Effector CD8-positive, alpha-beta T cell (primary cell): ENCODE measurements at places on chromosomes 5 and 9.

DNA sequence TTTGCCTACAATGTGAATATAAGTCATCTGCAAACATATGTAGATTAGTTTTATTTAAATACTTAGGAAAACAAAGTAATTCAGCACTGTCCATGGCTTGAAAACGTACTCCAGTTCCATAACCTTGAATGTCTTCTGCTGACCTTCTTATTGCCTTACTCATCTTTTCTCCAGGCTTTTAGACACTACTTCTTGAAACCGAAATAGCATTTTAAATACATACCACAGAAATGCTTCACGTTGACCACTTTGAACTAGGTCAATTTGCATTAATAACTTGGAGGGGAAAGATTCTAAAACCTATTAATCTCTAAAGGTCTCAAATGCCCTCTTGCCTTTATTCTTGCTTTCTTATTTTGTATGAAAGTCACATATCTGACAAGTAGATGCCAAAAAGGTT, 995.4 kb upstream of the ACO1 start:
- DNase-seq = no peak

GRCh38 chr5:141507387-141508091, 18.7 kb downstream of the PCDHGC5 start:
- DNase-seq = no peak

- DNase-seq = no peak
Observed at GRCh38 chr9:87671925-87672324, 54.0 kb upstream of the CTSL start.

GRCh38 chr5:71744009-71744790, 25.1 kb downstream of the CARTPT start:
- no peak for DNase-seq

DNA sequence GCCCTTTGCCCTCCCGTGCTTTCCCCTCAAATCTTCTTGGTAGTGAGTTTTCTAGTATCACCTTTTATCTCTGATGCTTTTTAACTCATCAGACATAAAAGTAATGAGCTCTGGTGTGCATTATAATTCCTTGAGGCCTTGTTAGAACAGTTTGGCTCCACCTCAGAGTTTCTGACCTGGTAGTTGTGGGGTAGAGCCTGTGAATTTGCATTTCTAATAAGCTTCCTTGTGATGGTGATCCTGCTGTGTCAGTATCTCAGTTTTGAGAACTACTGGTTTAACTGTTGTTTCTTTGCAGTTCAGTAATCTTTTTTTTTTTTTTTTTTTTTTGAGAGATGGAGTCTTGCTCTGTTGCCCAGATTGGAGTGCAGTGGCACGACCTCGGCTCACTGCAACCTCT, 31.1 kb downstream of the UBE2D2 start:
- no peak for DNase-seq

- DNase-seq = no peak
Observed at GRCh38 chr5:116382874-116383266, 191.8 kb downstream of the SEMA6A start.

- DNase-seq = no peak
Observed at GRCh38 chr5:59617186-59617771, 276.2 kb downstream of the PDE4D start.

DNA sequence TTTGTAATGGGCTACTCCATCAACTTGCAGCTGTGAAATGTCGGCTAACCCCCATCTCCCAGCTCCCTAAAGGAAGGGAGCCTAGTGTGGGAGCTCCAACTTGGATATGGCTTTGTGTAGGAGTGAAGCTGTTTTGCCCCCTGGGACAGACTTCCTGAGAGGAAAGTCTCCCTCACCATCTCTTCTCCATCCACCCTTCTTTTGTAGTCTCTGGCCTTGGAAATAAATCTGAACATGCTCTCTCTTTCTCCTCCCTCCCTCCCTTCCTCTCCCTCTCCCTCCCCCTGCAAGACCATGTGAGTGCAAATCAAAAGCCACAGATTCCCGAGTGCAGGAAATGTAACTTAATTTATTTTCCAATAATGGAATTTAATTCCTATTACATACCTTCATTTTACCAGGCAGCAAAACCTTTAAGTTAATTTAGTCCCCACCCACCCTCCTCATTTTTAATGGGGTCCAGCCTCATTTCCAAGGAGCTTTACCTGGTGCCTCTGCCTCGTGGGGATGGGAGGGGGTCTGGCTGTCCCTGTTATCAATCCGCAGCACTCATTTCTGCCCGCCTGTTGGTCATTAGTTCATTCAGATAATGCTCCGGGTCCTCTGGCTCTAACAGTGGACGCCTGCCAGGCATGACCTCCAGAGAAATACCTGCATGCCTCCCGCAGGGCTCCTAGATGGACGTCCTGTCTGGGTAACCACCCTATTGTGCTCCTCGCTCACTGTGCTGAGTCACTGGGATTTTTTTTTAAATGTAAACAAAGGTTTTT, 122.9 kb upstream of the TAF11L2 start:
- DNase-seq = no peak

- no peak for DNase-seq
Observed at GRCh38 chr5:89147031-89147430, 264.0 kb upstream of the MEF2C start.

GRCh38 chr5:151002681-151003502, 17.5 kb upstream of the GPX3 start:
- no peak for DNase-seq

DNA sequence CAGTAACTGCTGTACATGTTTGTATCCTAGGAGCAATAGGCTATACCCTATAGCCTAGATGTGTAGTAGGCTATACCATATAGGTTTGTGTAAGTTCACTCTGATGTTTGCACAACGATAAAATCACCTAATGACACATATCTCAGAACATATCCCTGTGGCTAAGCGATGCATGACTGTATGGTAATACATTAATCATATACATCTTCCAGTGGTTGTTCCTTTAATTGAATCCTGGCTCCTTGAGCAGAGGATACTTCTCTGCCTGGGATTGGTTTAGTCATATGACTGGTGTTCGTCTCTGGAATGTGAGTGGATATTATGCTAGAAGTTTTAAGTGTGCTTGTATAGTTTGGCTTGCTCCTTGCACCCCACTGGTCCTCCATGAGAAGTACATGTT, 425.8 kb downstream of the MAN2A1 start:
- no peak for DNase-seq

- DNase-seq = no peak
Observed at GRCh38 chr5:31701642-31702299, 62.8 kb downstream of the PDZD2 start.

GRCh38 chr5:16918156-16918555, 17.9 kb downstream of the MYO10 start:
- DNase-seq = no peak

DNA sequence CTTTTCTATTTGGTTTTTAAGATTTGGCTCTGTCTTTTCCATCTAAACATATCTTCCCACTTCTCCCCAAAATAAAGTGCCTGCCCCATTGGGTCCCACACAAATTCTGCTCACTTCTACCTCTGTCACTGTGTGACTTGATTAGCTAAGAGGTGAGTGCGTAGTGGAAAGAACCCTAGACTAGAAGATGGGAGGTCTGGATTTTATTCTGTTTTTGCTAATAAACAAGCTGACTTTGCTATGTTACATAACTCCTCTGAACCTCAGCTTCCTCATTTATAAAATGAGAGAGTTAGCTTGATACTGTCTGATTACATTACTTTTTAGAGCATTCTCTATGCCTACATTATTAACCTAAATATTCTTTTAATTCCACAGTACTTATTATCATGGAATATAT, 51.3 kb upstream of the PTGER4 start:
- DNase-seq = no peak

DNA sequence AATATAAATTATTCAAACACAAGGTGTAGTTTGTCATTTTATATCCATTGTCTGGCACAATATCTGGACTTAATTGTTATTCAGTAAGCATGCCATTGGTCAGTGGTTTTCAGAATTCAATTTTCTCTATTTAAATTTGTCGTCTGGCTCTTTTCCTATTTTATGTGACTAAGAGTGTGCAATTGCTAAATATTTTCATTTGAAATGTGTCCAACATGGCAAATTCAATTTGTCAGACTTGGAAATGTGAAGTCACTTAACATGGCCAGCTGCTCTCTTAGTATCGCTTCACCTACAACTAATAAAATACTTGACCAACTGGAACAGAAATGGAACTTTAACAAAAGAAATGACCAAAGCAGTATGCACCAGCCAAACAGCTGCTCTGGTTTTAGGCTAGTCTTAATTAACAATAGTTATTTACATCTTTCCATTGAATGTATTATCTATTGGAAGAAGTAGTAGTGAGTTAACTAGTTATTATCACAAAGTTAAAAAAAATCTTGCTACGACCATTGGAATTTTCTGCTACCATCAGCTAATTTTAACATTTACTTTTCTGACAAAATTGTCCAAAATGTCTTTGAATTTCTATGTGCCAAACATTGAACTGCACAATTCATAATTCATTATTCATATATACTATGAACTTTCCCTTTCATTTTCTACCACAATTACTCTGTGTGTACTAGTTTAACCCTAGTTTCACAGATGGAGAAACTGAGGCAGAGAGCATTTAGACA, 720.7 kb upstream of the FAM174A start:
- no peak for DNase-seq

DNA sequence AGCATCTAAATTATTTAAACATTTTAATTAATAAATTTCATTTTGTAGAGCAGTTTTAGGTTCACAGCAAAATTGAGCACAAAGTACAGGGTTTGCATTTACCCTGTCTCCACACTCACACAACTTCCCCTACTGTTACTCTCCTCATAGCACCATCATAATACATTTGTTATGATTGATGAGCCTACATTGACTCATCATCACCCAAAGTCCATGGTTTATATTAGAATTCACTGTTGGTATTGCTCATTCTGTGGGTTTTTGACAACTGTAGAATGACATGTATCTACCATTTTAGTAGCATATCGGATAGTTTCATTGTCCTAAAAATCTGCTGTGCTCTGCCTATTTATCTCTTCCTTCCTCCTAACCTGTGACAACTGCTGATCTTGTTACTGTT, 411.1 kb upstream of the MPDZ start:
- no peak for DNase-seq

- DNase-seq = no peak
Observed at GRCh38 chr5:176188085-176188484, 50.1 kb upstream of the SIMC1 start.

- no peak for DNase-seq
Observed at GRCh38 chr9:72458153-72458552, 63.3 kb upstream of the TMC1 start.

DNA sequence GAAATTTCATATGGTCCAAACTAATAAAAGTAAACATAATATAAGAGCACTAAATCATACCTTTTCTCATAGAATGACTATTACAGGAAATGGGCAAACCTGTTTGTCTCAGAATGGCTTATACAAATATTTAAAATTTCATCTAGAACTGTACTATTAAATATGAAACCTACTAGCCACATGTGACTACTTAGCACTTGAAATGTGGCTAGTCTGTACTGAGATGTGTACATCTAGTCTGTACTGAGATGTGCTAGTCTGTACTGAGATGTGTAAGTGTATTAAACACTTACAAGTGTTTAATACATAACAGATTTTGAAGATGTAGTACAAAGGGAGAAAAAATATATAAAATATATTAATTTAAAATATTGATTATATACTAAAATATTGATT, 22.4 kb downstream of the ABITRAM start:
- DNase-seq = no peak

GRCh38 chr9:113566016-113566711, 102.6 kb downstream of the RGS3 start:
- DNase-seq = no peak
